ENCODE measurements at places on chromosomes 13 and 19.

DNA sequence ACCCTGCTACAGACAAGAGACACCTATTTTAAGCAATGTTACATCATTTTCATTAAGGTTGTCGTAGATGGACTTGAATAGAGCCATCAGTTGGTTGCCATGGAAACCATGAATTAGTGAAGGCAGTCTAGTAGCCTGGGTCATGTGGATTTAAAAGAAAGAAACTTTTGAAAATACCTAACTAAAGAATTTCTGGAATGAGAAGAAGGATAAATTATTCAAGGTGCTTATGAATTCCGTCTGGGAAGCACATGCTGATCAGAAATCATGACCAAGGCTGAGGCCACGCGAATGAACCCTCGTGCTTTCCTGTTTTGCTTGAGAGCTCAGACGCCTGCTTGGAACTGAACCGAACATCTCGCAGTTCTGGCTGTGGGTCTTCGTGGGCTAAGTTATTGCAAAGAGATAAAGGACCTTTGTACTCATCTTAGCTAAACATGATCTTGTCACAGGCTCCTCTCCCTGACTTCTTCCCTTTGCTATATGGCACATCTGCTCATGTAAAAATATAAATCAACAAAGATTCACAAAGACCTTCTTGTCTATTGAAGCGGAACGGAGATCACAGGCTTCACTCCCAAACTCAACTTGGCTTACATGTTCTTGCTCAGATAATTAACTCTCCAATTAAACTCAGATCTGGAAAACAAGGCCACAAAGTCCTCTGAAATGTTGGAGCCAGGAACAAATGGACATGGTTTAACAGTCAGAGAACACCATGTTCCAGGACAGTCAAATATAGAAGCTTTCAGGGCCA lies 140.2 kb downstream of the NUFIP1 start:
- no peak for DNase-seq

DNA sequence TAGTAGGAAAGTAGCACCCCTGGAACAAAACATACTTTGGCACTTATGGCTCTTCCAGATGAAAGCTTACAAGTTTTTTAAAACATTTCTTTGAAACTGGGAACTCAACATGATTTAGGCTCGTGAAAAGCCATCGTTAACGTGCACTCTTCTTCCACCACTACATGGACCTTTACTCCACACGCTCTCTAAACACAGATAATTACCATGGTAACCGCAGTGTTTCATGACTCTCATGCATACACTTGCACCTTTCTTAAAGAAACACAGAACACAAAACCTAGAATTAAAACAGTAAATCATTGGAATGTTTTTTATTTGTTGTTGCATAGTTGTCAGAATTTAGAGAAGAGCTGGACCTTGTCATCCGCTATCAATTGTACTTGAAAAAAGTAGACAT lies 154.3 kb downstream of the FGF9 start:
- no peak for DNase-seq

DNA sequence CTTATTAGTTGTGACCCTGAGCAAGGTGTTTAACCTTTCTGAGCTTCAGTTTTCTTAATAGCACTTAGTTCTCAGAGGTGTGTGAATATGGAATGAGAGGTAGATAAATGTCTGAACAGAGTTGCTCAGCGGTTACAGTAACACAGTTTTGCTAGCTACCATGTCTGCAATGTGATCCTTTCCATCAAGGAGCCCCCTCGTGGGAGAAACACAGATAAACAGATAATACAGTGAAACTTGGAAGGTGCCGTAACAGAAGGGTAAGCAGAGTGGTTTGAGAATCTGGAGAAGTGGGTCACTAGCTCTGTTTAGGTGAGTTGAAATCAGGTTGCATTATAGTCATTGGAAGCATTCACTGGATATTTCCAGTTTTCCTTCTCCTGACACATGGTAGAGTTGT lies 38.9 kb downstream of the IRS2 start:
- DNase-seq = no peak

- DNase-seq = no peak
These were observed 124.2 kb downstream of the LMO7 start for GRCh38 chr13:75760131-75761021.

DNA sequence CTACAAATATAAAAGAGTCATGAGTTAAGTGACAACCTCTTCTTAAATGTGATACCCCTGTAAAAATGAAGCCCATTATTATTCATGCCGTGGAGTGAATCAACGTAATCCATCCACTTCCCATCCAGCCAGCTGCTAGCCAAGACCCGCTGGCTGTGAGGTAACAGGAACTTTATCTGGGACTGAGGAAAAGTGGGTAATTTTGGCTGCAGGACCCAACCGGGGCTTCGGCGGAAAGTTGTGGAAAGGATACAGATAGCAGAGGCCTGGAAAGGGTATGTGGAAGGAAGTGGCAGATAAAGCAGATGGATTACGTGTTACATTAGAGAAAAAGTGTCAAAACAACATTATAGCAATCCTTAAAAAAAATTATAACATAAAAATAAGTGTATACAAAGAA lies 48.3 kb downstream of the SLC7A1 start:
- DNase-seq = no peak

DNA sequence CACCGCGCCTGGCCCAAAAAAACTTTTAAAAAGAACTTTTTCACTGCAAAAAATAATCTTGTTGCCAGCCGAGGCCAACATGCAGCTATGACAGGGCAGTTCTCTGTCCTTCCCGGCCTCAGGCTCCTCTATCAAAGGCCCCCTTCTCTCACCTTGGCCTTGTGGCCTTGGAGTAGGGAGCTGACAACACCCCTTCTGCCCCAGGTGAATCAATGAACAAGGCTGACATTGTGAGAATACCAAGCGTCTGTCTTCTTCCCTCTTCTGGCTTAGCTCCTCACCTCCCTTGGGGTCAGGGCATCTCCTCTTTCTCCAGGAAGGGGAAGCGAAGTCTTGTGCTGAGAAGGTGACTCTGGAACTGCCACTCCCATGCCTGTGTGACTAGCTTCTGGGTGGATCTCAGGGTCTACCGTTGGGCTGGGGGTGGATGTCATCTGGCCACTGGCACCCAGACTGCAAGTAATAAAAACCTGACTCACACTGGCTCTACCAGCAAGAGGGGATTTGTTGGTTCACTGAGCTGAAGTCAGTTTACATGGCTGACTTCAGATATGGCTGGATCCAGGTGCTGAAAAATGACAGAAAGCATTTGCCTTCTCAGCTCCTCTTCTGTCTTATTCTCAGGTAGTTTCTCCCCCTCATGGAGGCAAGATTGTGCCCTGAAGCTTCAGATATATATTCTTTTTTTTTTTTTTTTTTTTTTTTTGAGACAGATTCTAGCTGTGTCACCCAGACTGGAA lies 6.3 kb downstream of the C19orf38 start:
- DNase-seq = no peak

- DNase-seq = no peak
These were observed 1.6 kb downstream of the FSTL3 start for GRCh38 chr19:677601-678436.

GRCh38 chr19:53549340-53549739 lies 11.4 kb downstream of the ZNF331 start:
- DNase-seq = no peak

- no peak for DNase-seq
These were observed 5.7 kb upstream of the JUND start for GRCh38 chr19:18286973-18287635.

DNA sequence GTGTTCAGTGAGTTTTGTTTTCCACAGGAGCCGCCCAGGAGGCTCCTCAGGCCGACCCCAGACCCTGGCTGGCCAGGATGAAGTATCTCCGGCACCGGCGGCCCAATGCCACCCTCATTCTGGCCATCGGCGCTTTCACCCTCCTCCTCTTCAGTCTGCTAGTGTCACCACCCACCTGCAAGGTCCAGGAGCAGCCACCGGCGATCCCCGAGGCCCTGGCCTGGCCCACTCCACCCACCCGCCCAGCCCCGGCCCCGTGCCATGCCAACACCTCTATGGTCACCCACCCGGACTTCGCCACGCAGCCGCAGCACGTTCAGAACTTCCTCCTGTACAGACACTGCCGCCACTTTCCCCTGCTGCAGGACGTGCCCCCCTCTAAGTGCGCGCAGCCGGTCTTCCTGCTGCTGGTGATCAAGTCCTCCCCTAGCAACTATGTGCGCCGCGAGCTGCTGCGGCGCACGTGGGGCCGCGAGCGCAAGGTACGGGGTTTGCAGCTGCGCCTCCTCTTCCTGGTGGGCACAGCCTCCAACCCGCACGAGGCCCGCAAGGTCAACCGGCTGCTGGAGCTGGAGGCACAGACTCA lies 12.9 kb downstream of the B3GNT3 start:
- no peak for DNase-seq

- no peak for DNase-seq
These were observed 144.1 kb downstream of the DPF1 start for GRCh38 chr19:38079926-38080380.

GRCh38 chr13:24503379-24503696 lies 9.2 kb downstream of the PARP4 start:
- DNase-seq = no peak

DNA sequence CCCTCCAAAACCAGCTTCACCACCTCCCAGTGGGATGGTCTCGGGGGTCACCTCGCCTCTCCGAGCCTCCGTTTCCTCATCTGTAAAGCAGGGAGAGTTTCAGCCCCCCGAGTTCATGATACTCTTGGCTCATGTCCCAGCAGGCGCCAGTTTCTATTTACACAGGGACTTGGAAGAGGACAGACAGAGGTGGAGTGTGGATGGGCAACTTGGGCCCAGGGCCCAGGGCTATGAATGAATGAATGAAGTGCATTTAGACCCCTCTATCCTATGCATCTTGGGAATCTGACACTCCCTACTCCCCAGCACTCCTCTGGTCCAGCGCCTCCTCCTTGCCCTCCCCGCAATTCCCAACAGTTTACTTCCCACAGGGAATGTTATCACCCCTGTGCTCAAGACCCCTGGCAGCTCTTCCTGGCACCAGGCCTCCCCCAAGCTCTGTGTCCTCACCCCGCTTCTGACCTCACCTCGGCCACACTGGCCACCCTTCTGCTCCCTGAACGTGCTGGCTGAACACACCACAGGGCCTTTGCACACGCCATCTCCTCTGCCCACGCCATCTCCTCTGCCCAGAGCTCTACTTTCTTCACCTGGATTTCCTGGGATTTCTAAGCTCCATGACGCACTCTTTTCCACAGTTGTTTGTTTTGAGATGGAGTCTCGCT lies 4.9 kb upstream of the C2CD4C start:
- no peak for DNase-seq

DNA sequence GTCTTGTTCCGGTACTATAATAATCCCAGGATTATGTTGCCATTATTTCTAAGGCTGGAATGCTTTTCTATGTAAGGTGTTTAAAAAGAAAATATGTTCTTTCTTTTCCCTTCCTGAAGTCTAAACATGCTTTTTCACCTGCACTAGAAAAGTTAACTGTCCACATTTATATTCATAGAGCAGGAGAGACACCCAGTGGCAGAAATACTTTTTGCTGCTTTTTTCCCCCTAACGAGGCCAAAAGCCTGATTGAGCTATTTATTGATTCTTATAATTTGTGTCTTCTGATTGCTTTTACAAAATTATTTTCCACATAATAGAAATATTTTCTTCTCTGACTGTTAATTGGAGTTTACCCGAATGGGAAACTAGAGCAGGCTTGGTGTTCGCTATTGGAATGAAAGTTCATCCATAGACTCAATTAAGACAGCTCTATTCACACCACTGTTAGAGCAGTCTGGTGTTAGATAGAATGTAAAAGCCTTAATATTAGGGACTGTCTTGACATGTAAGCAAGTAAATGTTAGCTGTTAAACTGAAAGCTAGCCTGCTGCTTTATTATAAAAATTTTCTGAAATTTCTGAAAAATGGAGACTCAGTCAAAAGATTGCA lies 15.8 kb downstream of the GPR180 start:
- DNase-seq = no peak

DNA sequence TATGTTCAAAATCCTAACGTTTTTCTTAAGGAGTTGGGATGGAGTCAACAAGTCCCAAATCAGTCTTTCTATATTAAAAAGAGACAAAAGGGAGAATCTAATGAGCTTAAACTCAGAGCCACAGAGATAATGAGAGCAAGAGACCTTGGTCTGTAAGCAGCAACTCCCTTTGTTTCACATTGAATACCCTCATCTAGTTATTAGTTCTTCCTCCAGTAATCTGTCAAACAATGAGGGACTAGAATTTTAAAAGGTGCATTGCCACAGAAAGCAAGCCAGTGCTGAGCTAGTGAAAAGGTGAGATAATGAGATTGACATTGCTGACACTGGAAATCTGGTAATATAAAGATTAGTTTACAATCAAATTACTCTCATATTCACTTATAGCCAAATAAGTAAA lies 718.6 kb downstream of the DACH1 start:
- DNase-seq = no peak

GRCh38 chr19:11016631-11017030 lies 55.8 kb downstream of the SMARCA4 start:
- DNase-seq = no peak

GRCh38 chr19:3801412-3802096 lies 15.4 kb upstream of the MATK start:
- DNase-seq = no peak

- DNase-seq = peak; percentile 75
These were observed 665 bp downstream of the ZNF497 start for GRCh38 chr19:58361900-58362271.

GRCh38 chr13:103222683-103223082 lies 156.5 kb upstream of the SLC10A2 start:
- no peak for DNase-seq
